ENCODE measurements at places on chromosomes 7 and 10.

- DNase-seq: no peak
Measured at GRCh38 chr10:51599647-51600046, 99.7 kb downstream of the CSTF2T start.

DNA sequence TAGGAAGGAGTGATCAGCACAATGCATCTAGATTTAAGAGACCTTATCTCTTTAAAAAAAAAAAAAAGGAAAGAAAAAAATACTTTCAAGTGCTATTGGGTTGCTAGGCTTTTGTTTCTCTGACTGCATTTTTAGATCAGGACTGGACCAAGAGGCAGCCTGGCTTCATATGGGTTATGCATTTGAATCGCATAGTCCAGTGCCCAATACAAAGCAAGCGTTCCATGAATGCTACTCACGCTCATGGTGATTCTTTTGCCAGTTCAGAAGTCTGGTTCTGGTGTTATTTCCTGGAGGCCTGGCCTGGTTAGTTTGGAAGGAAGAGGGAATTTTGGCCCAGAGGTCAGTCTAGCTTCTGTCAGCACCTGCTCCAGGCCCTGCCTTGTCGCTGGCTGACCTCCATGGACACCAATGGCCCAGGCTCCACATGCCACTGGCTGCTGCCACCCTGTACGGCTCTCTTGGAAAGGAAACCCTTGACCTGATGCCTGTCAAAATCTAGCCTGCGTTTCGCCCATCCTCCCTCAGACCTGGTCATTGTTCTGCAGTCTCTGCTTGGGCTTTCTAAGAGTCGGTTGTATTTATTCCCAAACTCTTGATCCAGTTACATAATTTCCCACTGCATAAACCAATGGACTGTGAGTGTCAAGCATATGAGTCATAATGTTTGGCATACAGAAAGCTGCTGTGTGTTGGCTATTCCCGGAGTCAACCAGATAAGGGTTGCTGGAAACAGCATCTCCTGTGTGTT, 74.3 kb upstream of the MKX start:
- DNase-seq: no peak

DNA sequence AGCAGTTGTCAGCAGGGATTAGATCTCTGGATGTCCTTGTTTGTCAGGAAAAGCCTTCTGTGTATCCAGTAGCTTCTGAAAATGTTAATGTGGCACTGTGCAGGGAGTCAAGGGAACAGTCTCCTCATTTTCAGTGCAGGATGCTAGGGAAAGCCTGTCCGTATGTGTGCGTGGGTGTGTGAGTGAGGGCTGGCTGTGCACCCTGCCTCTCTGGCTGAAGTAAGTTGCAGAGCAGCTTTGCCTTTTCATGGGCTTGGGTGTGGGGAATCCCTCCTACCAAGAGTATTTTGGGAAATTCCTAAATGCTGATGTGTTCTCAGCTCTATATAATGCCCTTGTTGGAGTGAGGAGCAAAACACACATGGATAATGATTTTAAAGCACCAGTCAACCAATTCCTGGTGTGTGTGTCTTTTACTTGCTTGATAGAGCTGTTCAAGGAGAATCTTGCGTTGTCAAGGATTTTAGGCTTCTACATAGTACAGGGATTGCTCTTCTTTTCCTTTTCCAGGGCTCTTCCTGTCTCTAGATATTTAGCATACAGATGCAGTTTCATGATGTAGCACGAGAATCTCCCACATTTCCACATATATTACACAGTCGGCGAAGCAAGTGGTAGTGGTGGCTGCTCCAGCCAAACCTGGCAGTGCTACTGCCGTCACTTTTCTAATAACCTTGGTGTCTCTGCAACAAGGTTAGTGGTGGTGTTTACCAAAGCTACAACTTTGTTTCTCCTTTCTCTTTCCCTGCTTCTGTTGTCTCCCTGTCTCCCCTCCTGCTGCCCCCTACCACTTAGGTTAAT, 92.8 kb downstream of the MCU start:
- DNase-seq: no peak

DNA sequence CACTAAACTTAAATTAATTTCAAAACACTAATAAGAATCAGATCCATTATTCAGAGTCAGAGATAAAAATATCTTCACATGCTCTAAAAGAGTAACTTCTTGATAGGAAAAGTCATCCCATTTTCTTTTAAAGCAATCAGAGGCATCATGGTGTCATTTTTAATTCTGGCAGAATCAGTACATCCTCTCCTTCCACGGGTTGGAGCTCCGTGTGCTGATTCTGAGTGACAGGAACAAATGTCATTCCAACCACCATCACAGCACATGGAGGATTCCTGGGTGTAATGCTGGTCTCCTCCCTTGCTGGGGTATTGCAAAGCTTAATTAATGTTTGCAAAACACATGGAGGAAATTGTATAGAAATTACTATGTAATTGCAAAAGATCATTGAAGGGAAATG, 114.5 kb upstream of the IMMP2L start:
- DNase-seq: no peak

DNA sequence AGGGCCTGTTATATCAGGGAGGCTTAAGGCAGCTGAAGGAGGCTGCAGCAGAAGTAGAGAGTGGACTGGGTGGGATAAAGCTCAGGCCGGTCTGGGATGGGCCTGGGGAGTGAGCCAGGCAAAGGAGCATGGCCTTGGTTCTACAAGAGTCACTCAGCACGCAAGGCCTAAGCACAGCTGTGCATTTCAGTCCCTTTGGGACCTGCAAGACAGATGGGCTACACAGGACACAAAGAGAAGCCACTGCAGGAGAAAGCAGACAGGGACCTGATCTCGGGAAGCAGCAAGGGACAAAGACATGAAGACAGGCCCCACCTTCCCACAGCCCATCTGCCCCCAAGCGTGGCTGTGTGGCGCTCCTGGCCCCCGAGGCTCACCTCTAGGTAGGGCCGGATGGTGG, 29.4 kb downstream of the RRP12 start:
- DNase-seq: no peak

DNA sequence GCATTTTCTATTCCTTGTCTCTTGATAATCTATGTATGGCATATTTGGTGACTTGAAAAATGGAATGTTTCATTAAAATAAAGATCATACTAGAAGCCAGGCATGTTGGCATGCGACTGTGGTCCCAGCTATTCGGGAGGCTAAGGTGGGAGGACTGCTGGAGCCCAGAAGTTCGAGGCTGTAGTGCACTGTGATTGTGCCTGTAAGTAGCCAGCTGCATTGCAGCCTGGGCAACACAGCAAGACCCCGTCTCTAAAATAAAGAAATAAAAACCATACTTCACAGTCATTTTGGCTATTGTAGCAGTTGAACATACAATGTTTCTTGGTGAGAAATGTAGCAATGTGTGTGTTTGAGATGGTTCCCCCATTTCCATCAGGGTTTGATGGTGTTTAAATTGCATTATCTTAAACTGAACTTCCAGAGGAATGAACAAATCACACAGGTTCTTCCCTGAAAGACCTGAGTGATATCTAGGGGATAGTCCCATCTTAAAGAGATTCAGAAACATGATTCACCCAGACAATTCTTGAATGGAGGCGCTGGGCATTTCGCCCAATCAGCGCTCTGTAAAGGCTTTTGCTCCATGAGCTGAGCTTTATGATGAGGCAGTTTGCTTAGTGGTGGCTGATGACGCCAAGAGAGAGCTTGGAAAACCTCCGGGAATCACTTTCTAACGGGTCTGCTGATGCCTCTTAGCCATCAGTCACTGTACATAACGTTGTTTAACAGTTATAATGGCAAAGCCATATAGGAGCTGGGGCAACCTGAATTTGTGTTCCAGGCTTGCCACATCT, 19.4 kb upstream of the BTBD16 start:
- DNase-seq: no peak

GRCh38 chr10:9743639-9744038, 1274.0 kb upstream of the CELF2 start:
- no peak for DNase-seq

DNA sequence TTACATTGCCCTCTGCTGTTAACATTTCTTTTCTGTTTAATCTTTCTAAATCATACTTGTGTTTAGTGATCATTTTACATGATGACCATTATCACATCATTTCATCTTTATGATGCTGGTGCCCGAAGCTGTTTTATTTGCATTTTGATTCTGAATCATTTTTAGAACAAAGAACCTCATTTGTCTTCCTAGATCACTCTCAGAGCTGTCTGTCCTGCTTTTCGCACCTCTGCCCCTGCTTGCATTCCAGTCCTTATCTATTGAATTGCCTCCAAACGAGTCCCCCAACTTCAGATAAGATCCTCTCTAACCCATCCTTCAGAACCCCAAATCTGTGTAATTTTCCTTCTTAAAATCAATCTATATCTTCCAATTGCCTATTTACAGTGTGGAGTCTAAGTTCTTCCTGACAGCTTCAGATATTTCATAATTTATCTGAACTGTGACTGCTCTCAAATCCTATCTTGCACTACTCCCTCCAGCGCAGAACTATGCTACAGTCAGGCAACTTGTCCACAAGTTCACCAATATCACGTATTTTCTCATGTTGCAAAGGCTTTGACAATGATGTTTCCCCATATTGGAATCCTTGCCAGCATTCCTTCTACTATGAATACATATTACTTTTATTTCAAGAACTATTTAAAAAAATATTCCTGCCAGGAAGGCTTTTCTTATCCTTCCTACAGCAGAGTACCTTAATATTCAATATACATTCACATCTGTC, 346.5 kb upstream of the CACNA2D1 start:
- no peak for DNase-seq

GRCh38 chr7:28841766-28842165, 116.4 kb downstream of the TRIL start:
- DNase-seq: no peak

DNA sequence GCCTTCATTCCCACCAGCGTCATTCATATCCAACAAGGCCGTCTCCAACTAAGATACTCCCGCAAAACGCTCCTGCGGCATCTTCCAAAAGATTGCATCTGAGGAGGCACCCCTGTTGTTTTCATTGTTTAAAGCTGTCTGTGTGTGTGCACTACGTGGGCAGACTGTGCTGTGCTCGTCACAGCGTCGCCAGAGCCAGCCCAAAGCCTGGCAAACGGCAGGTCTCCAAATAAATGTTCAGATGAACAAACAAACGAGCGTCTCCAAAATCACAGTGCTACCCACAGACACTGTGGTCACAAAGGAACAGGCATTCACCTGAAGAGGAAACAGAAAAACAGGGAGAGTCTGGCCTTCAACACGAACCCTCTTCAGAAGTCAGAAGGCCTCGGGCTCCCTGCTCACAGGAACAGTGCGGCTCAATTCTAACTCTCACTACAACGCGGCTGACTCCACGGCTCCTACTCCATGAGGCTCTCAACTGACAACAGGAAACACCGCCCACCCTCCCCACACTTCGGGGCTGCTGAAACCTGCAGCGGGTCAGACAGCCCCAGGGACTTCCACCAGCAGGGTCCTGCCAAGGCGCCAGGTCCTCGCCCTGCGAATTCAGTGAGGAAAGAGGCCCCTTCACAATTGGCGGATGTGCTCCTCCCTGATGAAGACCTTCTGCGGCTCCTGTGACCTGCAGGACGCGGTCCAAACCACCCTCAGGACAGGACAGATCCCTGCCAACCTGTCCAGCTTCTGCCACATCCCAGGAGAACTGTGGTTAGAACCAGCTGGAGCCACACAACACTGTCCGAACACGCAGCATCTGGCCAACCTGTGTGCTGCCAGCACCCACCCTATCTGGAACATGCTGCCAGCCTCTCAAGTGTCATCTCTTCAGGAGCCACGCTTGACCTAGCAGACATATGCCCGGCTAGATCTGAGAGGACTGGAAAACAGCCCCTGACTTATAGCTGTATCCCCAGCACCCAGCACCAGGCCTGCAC, 36.1 kb downstream of the MAD1L1 start:
- DNase-seq: no peak

- no peak for DNase-seq
Measured at GRCh38 chr7:22729180-22729825, 2.3 kb downstream of the IL6 start.

- no peak for DNase-seq
Measured at GRCh38 chr10:78470267-78471103, 436.8 kb downstream of the RPS24 start.

DNA sequence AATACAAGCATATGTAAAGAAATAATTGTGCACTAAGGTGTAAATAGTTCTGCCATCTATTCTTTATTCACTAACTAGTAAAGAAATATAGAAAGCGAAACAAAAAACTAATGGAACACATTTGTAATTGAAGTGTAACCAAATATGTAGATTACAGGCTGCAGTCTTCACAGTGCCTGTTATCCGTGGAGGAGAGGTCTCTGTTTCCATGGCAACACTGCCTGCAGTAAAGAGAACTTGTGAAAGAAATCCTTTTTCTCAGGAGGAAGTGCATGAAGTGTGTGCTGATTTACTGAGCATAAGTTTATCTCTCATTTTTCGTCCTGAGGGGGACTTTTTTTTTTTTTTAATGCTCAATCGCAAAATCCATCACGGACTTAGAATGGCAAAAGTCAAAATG, 102.5 kb downstream of the APBB1IP start:
- no peak for DNase-seq

DNA sequence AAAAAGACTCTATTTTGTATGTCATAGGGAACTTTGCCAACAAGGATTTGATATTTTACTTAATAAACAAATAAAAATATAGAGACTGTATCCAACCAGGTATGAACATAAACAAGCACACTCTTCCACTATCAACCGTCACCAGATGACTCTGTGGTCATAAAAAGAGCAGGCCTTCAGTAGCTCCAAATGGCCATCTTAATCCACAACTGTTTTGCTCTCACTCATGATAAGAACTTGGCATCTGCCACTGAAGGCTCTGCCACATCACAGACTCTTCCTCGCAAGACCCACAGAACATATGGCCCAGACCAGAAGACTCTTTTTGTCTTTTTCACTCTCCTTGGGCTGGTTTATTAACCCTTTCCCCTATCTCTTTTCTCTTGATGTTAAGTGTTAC, 98.7 kb upstream of the POM121L12 start:
- no peak for DNase-seq

- DNase-seq: no peak
Measured at GRCh38 chr10:19638896-19639233, 177.4 kb upstream of the PLXDC2 start.

- DNase-seq: peak; percentile 10
Measured at GRCh38 chr10:96017191-96017687, 26.1 kb upstream of the CCNJ start.

DNA sequence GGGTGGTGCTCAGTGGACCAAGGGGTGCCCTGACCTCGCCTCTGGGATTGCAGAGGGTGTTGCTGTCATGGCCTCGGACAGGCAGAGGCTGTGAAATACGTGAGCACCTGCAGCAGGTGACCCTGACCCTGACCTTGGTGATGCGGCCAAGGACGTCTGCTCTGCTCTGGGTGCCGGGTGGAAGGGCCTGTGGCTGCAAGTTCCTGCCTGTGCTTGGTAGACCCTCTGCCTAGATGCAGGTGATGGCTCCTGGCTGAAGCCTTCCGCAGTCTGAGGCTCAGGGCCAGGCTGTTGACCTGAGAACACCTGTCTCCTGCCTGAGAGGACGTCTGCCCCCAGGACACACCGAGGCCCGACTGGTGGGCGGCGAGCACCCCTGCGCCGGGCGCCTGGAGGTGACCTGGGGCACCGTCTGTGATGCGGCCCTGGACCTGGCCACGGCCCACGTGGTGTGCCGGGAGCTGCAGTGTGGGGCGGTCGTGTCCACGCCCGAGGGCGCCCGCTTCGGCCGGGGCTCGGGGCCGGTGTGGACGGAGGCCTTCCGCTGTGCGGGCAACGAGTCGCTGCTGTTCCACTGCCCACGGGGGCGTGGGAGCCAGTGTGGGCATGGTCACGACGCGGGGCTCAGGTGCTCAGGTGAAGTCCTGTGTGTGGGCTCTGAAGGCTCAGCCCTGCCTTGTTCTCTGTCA, 4.4 kb downstream of the SCART1 start:
- no peak for DNase-seq

- no peak for DNase-seq
Measured at GRCh38 chr7:81676105-81676811, 93.6 kb downstream of the HGF start.

GRCh38 chr10:90859321-90859751, 1.5 kb upstream of the HTR7 start:
- no peak for DNase-seq

All from GM12892 (cell line).